Esophagus muscularis mucosa (tissue), 4 donors: ENCODE measurements at places on chromosomes 2 and 18.
A peak's percentile ranks its signal among the peaks of the same experiment; 100 is the strongest.

DNA sequence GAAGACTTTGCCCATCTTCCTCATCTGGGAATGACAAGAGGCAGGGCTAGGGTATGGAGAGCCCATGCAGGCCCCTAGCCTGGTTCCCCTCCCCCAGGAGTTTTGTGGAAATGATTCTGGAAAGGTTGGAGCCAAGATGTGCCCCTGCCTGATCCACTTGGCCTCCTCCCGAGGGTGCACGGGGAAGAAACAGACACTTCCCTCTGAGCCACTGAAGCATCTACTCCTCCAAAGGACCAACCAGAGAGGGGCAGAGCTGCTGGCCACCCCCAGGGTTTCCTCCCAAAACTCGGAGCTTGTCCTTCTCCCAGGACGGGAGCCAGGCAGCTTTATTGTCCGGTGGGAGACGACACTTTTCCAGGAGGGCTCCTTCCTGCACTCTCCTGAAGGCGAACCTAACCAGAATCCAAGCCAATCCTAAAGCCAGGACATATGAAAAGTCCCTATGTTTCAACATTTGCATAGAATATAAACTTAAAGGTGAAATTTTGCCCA lies 149.2 kb upstream of the COPS8 start:
- no peak for DNase-seq
- H3K27me3 ChIP-seq: no peaks in the 10 kb centered on the region
- H3K27ac ChIP-seq: no peak overlapping the region
- no peaks in the 10 kb centered on the region for H3K36me3 ChIP-seq
- H3K4me1 ChIP-seq: no peaks in the 10 kb centered on the region

DNA sequence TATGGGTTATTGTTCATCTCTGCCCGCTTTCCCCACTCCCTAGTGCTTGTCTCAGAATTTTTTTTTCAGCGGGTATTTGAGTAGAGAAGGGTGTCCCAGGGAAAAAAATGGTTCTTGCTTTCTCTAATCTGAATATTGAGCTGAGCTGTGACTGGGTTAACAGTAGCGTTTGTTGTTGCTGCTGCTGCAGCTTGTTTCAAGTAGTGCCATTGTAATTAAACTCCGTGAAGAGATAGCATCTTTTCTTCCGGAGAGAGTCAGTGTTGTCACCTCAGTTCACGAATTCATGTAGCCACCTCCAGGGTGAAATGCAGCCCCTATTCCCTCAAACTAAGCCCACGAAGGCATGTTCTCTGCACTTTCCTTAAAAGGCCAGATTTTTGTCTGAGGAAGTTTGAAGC lies 1.5 kb upstream of the AAK1 start:
- H3K4me1 ChIP-seq: peaks cover 38% of the 10 kb centered on the region
- H3K4me3 ChIP-seq: peak overlapping the region; percentile 100
- peak overlapping the region; percentile 97 for H3K27ac ChIP-seq

DNA sequence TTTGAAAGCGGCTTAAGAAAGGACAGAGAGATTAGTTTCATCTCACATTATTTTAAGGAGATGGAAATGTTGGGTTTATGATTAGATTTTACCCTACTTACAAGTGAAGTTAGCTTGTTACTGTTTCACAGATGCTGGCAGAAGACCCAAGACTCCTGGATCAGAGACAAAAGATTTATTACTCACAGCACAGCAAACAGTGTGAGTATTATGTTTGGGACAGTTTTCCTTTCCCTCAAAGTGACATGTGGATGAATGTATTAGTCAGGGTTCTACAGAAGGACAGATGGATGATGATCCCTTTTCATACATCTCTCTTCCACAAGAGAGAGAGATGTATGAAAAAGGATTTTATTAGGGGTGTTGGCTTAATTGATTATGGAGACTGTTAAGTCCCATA lies 281.8 kb upstream of the CDH2 start:
- H3K4me3 ChIP-seq: no peak overlapping the region
- H3K36me3 ChIP-seq: no peaks in the 10 kb centered on the region
- no peak overlapping the region for H3K27ac ChIP-seq
- DNase-seq: no peak
- H3K4me1 ChIP-seq: no peaks in the 10 kb centered on the region
- no peaks in the 10 kb centered on the region for H3K27me3 ChIP-seq

- H3K27me3 ChIP-seq: no peaks in the 10 kb centered on the region
- H3K4me1 ChIP-seq: no peaks in the 10 kb centered on the region
- no peak overlapping the region for H3K4me3 ChIP-seq
- no peaks in the 10 kb centered on the region for H3K36me3 ChIP-seq
- no peak overlapping the region for H3K27ac ChIP-seq
Measured at GRCh38 chr2:109636317-109636716, 22.2 kb downstream of the SOWAHC start.

- H3K36me3 ChIP-seq: no peaks in the 10 kb centered on the region
- no peak overlapping the region for H3K27ac ChIP-seq
- H3K4me1 ChIP-seq: no peaks in the 10 kb centered on the region
- no peaks in the 10 kb centered on the region for H3K27me3 ChIP-seq
- no peak for DNase-seq
Measured at GRCh38 chr2:8263901-8264300, 418.0 kb upstream of the ID2 start.

- no peak for DNase-seq
- no peak overlapping the region for H3K27ac ChIP-seq
Measured at GRCh38 chr2:2881499-2881898, 496.1 kb downstream of the EIPR1 start.

- H3K4me1 ChIP-seq: peaks cover 32% of the 10 kb centered on the region
- no peak overlapping the region for H3K4me3 ChIP-seq
- peaks cover 3% of the 10 kb centered on the region for H3K27me3 ChIP-seq
- peaks cover 93% of the 10 kb centered on the region for H3K36me3 ChIP-seq
Measured at GRCh38 chr2:219482674-219483405, 15.9 kb upstream of the GMPPA start.

- peaks cover 80% of the 10 kb centered on the region for H3K4me1 ChIP-seq
- no peak for DNase-seq
- no peaks in the 10 kb centered on the region for H3K36me3 ChIP-seq
- H3K27ac ChIP-seq: peak overlapping the region; percentile 57
Measured at GRCh38 chr2:216651351-216651881, 18.2 kb downstream of the IGFBP2 start.

GRCh38 chr2:6986301-6986911 lies 69.2 kb downstream of the RNF144A start:
- no peak overlapping the region for H3K27ac ChIP-seq
- H3K4me3 ChIP-seq: no peak overlapping the region
- H3K27me3 ChIP-seq: no peaks in the 10 kb centered on the region
- no peaks in the 10 kb centered on the region for H3K36me3 ChIP-seq

DNA sequence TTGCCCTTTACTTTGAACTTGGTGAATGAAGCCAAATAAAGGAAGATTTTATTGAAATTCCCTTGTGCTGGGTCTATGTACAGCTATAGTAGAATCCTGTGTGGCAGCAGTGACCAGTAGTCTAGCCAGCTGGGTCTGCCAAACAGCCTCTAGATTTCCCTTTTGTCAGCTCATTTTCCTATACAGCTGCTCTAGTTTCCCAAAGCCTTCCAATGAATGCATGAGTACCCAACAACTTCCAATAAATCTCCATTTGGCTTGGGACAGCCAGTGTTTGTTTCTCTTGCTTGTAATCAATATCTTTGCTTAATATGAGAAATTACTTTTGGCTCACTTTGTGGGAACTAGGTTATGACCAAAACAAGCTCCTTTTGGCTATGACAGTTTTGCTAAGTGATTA lies 43.6 kb downstream of the SCN9A start:
- DNase-seq: no peak
- no peaks in the 10 kb centered on the region for H3K36me3 ChIP-seq
- H3K27ac ChIP-seq: no peak overlapping the region
- H3K4me1 ChIP-seq: no peaks in the 10 kb centered on the region
- H3K27me3 ChIP-seq: no peaks in the 10 kb centered on the region
- no peak overlapping the region for H3K4me3 ChIP-seq

DNA sequence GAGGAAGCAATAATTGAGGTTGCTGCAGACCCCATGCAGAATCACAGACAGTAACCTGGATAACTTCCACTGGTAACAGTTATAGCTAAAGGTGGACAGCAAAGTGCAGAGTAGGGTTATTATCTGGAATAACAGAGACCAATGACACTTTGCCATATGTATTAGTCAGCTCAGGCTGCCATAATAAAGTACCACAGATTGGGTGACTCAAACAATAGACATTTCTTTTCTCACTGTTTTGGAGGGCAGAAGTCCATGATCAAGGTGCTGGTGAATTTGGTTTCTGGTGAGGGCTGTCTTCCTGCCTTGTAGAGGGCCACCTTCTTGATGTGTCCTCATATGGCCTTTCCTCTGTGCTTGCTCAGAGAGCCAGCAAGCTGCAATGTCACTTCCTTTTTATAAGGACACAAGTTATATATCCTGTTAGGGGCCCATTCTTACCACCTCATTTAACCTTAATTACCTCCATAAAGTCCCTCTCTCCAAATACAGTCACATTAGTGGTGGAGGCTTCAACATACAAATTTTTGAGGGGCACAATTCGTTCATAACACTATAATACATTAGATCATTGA lies 191.0 kb upstream of the LRP1B start:
- H3K4me3 ChIP-seq: no peak overlapping the region
- no peaks in the 10 kb centered on the region for H3K36me3 ChIP-seq
- H3K27ac ChIP-seq: no peak overlapping the region
- no peaks in the 10 kb centered on the region for H3K27me3 ChIP-seq
- no peak for DNase-seq
